SJCRH30 (cell line): ENCODE measurements at places on chromosomes 13 and 19. TPM values are rescaled to one million over a fixed set of nuclear protein-coding genes. Genes with fewer than 3 reads are reported as not detected.

Gene ZNF260
- 24.0 and 28.2 TPM in 2 replicates for total RNA-seq

Gene POSTN
- 0.04 TPM in 1 of 2 replicates, not detected in the other for total RNA-seq

Gene SERPINE3
- not detected in 2 replicates for total RNA-seq

Gene STARD13
- 29.1 and 35.1 TPM in 2 replicates for total RNA-seq
